Activated T-helper 9 cell treated with anti-CD3 and anti-CD28 coated beads, Interleukin-2, amount 50 U/mL, for 16 hours (primary cell): ENCODE measurements at places on chromosomes 6 and 20.

DNA sequence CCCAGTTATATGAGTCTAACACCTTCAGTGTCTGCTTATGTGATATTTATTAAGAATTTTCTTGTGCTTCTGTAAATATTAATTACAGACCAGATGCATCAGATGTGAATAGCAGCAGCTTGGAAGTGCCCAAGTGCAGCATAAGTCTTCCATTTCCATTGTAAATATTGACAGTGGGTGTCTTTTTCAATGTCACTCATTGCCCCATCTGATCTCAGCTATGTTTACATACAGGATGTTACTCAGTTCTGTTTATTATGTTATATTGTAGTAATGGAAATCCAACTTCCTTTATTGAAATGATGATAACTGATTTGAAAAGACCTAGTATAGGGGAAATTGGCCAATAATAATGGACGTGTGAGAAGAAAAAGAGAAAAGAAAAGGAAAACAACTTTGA lies 296.7 kb downstream of the SAMD5 start:
- DNase-seq = no peak

DNA sequence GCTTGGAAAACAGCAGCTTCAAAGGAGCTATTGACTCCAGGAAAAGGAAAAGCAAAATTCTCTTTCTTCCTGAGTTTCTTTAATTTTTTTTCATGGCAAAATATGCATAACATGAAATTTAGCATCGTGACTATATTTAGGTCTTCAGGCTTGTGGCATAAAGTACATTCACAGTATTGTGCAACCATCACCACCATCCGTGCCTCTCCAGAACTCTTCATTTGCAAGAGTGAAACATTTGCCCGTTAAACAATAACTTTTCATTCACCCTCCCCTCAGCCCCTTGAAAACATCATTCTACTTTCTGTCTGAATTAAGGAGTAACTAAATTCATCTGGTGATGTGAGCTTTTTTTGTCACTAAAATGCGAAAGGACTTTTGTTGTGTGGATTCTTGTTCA lies 251.7 kb downstream of the PHACTR1 start:
- DNase-seq = no peak

- no peak for DNase-seq
Observed at GRCh38 chr6:14925025-14925698, 320.7 kb upstream of the JARID2 start.

GRCh38 chr6:162921062-162921461 lies 193.3 kb downstream of the PACRG start:
- DNase-seq = no peak

GRCh38 chr6:113104541-113104940 lies 752.6 kb upstream of the MARCKS start:
- DNase-seq = no peak

DNA sequence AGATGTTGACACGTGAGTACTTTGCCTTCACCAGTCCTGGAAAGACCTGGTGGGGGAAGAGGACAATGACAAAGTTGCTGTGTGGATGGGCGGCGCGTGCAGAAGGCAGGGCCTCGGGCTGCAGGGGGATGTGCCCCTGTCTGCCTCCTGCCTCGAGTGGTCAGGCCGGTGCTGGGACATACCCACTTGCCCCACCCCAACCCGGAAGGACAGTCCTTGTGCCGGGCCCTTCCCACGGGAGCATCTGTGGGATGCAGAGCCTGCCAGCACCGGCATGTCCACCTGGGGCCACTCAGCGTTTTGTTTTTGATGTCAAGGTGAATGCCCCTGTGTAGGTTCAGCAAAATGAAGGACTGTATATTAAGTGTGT lies 60.5 kb upstream of the BHLHE23 start:
- no peak for DNase-seq

DNA sequence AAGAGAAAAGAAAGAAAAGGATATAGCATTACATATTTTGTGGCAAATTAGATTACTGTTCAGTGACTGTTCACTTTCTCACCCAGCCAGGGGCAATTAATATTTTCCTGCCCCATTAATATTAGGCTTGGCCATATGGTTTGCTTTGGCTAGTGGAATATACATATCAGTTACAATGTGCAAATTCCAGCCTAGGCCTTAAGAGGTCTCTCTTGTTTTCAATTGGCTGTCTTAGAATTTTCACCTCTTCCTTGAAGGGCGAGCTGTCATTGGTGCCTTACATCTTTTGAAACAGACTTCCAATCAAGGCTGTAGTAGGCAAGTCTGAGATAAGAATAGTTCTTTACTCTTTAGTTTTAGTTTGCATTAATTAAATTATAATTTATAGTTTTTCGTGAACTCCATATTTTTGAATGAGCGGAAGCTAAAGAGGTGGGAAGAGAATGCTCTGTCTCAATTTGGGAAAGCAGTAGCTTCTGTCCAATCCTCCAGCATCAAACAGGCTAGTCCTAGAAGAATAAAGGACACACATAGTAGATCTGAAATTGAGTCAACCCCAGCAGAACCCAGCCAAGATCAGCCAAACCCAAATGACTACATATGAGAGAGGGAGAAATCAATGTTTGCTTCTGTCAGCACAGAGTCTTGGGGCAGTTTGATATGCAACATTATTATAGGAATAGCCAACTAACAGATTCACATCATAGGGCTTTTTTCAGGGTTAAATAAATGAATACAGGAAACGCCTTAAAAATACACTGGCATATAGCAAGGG lies 6.3 kb upstream of the CSNK2A1 start:
- no peak for DNase-seq

- DNase-seq = no peak
Observed at GRCh38 chr6:147961481-147962141, 381.0 kb upstream of the SASH1 start.

- no peak for DNase-seq
Observed at GRCh38 chr6:119142041-119142440, 63.6 kb upstream of the FAM184A start.

DNA sequence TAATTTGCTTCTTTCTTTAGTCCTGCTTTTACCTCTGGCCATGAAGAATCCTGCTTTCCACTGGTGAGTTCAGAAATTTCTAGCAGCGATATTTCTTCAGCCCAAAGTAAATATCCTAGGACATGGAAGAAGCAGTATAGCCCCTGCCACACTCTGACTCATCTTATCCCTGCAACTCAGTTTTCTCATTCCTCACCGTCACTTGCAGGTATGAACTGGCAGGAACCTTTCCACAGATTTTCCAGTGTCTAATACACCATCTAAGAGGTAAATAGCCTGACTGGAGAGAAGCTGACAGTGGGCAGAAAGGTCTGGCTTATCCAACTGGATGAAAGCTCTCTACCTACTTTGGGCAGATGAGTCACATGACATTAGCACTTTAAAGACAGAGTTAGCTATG lies 816.7 kb upstream of the FLRT3 start:
- no peak for DNase-seq

DNA sequence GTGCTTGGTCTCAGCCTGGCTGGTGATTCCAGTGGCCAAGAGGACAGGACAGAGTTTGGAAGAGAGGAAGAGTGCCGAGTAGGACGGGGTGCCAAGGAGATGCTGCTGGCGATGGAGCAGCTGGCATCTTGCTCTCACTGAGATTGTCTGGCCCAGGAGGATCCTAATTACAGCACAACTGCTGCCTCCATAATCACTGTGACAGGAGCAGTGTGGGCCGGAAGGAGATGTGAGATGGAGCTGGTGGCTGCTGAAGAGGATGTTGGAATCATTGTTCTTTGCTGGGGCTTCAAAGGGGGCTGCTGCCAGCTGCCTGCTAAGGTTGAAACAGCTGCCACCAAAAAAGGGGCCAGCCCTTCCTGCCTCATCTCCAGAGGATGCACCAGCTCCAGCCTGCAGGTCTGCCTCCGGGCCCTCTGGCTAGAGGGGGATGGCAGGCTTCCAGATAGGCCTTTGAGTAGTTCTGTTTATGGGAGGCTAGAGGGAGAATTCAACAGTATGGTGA lies 214.4 kb downstream of the RNF144B start:
- DNase-seq = no peak

GRCh38 chr6:14271789-14272736 lies 154.5 kb downstream of the CD83 start:
- no peak for DNase-seq

- no peak for DNase-seq
Observed at GRCh38 chr6:169923468-169924464, 172.3 kb downstream of the ERMARD start.

GRCh38 chr6:54286141-54286540 lies 22.1 kb upstream of the TINAG start:
- DNase-seq = no peak

DNA sequence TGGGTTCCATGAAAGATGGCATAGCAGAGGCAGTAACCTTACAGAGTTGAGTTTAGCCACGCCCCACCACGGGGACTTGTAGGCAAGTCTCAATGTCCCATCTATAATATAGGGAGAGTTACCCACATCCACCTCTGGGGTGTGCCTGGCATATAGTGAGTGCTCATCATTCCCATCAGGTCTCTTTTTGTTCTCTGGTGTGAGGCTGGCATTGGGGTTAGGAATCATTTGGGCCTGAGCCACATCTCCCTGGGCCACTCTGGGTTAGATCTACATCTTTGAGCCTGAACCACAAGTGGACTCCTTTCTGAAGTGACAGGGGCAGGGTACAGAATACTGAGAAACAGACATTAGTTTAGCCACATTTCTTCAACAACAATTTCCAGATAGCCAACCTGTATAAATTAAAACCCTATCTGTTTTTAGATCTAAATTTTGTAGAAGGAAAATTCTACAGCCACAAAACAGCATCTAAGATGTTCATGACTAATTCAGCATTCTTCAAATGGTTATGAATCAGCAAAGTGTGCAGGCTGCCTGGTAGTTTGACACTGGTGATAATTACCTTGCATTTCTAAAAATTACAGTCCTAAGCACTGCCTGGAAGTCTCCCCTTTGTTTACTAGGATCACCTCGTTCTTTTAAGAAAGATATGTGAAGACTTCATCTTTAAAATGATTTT lies 20.1 kb downstream of the RNF24 start:
- DNase-seq = no peak

GRCh38 chr6:107556082-107556481 lies 66.2 kb downstream of the SOBP start:
- no peak for DNase-seq

DNA sequence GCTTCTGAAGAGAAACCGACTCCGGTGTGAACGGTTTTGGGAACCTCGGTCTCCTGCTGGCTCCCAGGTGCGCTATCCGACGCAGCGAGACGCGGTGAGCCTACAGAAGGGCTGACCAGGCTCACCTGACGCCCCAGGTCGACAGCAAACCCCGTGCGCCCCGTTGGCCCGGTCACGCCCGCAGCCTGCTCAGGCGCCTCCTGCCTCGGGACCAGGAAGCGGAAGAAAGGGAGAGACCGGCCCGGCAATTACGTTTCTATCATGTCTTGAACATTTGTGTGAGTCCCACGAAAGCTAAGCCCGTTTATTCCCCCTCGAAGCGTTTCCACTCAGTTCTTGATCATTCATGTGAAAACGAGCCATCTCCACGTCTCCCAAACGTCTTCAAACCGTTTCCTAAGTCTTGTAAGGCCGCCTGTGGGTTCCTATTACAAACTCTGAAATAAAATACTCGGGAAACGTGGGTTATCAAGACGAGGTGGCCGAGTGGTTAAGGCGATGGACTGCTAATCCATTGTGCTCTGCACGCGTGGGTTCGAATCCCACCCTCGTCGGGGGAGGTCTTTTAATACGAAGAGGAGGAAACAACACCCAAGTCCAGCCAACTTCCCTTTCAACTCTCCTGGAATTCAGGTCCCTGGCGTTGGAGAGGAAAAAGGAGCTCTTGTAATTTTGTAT lies 150.5 kb upstream of the PRSS16 start:
- DNase-seq = no peak

DNA sequence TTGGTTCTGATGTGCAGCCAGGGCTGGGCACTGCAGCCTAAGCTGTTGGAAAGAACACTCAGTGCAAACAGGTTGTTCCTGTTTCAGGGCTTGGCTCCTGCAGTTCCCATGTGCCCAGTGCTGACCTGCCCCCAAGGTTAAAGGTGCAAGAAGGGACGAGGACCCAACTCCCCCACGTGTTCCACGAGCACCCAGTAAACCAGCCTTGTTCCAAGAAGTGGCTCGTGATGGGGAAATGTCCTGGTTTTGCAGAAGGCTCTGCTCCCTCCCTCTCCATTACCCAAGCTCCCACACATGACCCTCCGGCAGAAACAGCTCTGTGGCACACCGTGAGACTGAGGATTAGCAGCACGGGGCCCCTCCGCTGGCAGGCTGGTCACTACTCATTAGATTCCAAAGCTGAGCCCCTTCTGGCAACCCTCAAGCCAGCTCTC lies 9.4 kb downstream of the ACSS1 start:
- DNase-seq = no peak

DNA sequence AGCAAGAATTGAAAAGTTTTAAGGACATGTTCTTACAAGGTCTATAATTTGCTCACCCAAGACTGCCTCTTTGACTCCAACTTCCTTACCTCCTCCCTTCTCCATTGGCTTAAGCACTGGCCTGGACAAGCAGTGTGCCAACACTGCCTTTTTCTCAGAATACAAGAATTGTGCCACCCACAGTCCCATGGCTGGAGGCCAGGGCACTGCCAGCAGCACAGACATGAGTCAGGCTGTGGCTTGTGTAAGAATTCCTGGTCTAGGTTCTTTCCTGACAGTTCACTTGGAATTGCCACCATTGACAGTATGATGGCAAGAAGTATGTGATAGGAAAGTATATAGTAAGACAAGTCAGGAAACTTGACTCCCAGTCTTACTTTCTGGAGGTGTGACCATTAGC lies 202.7 kb upstream of the MARCKS start:
- no peak for DNase-seq

DNA sequence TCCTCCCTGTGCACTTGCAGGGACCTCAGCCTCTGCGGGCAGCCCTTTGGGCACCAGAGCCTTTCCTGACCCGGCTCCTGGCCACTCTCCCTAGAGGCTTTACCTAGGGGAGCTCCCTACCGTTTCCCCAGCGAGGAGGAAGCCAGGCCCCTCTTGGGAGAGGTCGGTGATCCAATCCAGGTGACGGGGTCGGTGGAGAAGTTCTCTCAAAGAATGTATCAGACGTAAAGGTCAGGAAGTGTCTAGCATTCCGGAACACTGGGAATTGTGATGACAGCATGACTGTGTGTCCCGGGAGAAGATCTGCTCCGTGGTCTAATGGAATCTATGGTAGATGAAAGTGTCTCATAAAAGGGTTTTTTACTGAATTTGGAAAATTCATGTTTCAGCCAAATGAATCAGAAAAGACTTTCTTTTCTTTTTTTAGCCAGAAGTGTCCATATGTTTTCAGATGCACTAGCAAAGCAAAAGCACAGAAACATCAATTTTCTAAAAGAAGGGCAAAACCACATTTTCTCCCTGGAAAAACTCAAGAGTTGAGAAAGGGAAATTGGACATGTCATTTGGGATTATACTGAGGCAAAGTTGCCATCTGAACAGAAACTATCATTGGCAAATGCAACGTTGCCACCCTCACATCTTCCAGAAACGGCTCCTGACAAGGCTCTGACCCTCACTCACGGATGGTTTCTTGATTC lies 289.4 kb downstream of the THBS2 start:
- DNase-seq = no peak
